Activated CD4-positive, alpha-beta memory T cell treated with anti-CD3 and anti-CD28 coated beads for 36 hours (primary cell): ENCODE measurements at places on chromosomes 1 and 21. TPM values are rescaled to one million over a fixed set of nuclear protein-coding genes. Genes with fewer than 3 reads are reported as not detected.

Gene MYCL
- 0.07 TPM for total RNA-seq

Gene TRIM63
- 0.17 TPM for total RNA-seq

Gene HIVEP3
- 26.2 TPM for total RNA-seq

Gene BCL2L15
- 0.22 TPM for total RNA-seq

Gene SIK1
- 6.1 TPM for total RNA-seq

Gene CLEC20A
- total RNA-seq = not detected

DNA sequence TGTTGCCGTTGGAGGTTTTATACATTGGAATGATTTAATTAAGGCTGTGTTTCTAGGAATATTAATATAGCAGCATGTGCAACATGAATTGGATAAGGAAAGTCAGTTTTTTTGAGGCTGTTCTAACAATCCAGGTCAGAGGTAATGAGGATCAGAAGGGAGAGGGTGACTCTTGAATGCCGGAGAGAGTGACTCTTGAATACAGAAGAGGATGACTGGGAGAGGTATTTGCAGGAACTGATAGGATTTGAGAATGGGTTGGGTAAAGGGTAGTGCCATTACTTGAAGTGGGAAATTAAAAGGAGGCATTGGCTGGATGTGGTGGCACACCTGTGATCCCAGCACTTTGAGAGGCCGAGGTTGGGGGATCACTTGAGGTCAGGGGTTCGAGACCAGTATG lies 55.6 kb upstream of the MACF1 start:
- DNase-seq = no peak

DNA sequence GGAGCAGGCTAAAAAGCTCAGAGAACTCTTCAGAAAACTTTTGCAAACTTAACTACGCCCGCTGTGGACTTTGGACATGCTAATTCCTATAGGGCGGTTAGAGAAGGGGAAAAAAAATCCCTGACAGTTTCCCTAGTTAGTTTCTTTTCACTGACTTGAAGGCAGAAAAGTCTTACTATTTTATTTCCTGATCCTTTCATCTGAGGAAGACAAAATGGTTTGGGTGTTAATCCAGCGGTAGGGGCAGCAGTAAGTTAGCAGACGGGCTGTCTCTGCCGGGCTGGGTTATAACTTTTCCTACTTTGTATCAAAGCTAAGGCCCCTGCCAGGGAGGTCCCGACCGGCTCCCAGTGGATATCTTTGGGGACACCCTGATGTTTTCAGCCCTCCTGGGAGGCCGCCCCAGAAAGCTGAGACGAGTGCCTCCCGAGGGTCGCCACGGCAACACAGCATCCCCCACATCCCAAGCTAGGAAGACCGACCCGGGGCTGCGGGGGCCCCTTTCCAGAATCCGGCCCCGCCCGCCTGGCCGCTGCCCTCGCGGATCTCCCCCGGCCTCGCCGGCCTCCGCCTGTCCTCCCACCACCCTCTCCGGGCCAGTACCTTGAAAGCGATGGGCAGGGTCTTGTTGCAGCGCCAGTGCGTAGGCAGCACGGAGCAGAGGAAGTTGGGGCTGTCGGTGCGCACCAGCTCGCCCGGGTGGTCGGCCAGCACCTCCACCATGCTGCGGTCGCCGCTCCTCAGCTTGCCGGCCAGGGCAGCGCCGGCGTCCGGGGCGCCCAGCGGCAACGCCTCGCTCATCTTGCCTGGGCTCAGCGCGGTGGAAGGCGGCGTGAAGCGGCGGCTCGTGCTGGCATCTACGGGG lies 162.6 kb downstream of the RUNX1 start:
- DNase-seq = peak; percentile 48

DNA sequence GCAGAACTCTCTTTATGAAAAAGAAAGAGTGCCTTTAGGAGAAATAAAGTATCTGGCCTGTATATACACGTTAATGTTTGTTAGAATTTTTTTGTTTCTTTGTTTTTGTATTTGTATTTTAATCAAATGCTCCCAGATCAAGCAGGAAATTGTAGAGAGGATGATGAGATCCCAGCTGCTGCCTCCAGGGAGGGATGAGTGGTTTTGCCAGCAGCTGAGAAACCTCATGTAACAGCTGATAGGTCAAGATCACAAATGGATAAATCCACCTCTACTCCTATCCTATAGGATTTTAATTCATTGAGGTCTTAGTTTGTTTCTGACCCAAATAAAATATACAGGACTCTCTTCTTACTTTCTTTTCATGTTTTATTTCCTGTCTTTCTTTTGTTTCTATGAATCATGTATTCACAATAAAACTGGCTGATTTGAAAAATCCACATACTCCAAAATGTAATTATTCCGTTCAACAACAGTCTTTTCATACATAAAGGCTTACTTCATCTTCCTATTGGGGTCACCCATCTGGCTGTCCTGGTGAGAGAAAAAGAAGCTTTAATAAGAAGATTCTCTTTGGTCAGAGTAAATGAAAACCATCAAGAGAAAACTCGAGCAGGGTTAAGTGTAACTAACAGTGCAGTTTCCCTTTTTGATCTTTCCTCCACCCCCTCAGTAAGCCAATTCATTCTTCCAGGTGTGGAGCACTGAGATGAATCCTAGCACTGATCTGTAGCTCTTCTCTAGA lies 129.3 kb upstream of the PLPPR5 start:
- DNase-seq = no peak

DNA sequence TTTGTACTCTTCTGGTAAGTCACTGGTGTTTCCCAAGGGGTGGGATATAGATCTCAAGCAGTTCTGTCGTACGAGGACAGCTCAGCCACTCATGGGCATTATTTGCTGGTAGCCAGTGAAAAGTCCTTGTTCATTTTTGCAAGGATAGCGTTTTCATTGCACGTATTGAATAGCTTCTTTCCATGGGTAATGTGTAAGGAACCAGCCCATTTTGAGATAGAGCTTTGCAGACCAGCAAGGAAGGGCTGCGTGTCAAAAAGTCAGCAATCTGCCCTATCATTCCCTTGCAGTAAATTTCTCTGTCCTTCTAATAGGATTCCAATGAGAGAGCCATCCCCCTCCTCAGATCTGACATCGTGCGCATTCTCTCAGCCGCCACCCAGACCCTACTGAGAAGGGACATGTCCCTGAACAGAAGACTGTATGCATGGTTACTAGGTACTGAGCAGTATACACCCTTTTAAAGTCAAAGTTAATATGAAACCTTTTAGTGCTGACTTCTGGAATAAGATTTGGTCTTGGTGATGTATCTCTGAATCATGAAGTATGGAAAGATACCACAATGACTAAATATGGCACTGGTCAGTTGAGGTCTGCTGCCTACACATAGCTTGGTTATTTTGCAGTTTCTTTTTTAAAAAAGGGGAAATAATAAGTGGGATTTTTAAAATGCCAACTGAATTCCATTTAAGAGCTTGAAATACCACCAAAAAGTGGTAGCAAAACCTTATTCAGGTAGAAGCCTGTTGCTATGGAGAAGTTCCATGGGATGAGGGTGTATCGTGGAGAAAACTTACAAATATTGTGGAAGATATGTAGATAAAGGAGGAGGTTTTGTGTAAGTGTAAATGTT lies 55.3 kb downstream of the DOP1B start:
- DNase-seq = no peak

DNA sequence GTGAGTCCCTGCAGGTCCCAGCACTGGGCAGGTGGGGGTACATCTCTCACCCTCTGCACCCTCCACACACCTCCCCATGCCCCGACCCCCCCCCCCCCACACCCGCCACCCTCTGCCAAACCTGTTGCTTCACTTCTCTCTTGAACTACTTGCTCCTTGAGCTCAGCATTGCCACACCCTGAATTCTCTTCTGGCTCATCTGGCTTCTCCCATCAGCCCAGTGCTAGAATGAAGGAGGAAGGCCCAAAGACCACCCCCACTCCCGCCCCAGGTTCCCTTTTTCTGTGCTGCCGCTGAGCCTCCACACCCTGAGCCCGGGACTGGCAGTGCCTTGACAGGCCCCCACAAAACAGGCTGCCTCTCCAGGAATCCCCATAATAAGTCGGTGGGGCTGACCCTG lies 6.4 kb upstream of the TNNI1 start:
- no peak for DNase-seq

GRCh38 chr1:161945306-161946060 lies 78.2 kb downstream of the OLFML2B start:
- no peak for DNase-seq
